ENCODE measurements at places on chromosomes 12 and 14.

DNA sequence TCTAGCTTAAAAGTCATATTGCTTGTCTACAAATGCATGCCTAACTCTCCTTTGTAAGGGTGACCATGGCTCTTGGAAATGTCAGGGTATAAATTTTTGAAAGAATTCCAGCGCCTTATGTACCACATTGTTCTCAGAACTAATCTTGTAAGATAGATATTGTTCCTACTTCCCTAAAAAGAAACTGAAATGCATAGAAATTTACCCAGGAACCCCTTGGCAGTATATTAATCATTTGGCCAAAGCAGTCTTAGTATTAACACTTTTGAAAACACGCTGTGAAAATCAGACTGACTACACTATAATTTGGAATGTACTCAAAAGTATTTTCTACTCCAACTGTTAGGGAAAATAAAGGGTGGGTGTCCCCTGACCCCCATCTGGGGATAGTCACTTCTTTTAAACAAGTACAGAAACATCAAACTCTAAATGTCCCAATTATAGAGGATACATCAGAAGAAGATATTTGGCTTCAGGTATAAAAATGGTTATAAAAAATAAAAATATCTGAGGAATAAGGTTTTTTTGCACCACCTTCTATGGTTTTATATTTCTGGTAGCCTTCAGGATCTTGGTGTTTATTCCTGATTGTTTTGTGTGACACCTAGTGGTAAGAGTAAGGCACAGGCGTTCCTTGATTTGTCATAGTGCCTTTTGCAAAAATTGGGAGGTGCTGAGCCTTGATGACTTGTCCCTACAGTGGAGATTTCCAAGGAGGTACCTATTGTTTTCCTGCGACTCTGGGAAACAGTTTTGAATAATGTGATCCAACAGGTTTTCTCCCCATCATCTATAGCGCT is 2.2 kb upstream of the NFKBIA start:
- no peak for DNase-seq

DNA sequence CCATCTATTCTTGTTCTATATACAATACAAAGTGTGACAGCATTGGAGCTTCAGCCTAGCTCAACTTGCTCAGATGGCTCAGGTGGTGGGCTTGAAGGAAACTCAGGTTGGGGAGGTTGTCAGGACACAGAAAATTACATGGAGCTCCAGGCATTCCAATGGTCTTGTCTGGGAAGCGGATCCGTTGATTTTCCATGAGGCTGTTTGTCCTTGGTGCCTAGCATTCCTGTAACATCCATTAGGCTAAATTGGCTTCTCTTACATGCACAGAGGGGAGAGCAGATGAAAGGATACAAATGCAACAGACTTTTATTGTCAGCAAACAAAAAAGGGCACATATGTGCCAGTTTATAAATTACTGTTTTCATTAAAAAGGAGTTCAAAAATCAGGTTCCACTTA is 75.5 kb upstream of the OTX2 start:
- no peak for DNase-seq

GRCh38 chr14:51607711-51608110 is 44.0 kb upstream of the FRMD6 start:
- DNase-seq = no peak

DNA sequence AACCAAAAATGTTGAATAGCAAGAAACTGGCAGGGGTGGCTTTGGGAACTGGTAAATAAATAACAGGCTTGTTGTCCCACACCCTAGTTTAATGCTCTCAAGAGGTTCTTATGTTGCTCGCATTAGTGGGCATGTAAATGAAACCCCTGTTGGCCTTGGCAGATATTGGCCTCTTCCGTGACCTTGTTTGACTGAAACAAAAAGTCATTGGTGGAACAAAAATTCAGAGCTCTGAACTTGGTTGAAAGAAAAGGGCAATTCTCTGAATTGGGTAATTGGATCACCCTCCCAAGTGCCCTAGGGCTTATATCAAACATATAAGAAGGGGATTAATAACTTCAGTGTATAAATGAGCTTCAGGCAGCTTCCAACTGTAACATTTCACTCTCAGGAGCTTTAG is 426.2 kb downstream of the ZFP36L1 start:
- no peak for DNase-seq

DNA sequence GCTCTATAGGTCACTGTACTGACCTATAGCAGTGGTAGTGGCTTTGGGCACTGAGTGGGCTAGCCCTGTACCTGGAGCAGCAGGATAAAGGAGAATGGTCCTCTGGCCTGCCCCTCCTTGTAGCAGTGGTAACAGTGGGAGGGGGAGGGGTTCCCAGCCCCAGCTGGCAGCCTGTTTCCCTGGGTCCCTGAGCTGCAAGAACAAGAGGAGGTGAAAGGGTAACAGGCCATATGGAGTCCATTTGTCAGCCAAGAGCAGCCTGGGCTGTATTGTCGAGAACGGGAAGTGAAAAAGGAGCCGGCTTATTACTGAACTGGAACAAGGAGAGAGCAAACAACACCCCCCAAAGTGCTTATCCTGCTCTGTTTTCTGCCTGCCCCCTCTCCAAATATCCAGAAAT is 73.8 kb upstream of the SRSF5 start:
- no peak for DNase-seq

- DNase-seq = no peak
Observed at GRCh38 chr12:42855362-42855950, 265.9 kb upstream of the PRICKLE1 start.

- DNase-seq = peak; percentile 91
Observed at GRCh38 chr14:104094709-104095425, 9.4 kb downstream of the ASPG start.

DNA sequence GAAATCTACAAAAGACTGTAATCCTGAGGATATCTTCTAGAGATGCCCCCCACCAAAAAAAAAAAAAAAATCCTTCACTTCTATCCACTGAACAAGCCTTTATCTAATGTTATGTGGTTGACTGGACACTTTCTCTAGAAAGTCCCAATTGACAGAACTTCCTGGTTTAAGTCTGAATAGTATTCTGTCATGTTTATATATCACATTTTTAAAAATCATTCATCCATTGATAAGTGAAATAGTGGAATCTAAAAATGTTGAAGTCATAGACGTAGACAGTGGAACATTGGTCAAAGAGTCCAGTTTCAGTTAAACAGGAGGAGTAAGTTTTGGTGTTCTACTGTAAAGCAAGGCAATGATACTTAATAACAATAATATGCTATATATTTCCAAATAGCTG is 297.0 kb downstream of the SSPN start:
- DNase-seq = no peak

GRCh38 chr14:71758229-71758951 is 173.8 kb upstream of the RGS6 start:
- no peak for DNase-seq

GRCh38 chr12:124702736-124703135 is 135.3 kb upstream of the NCOR2 start:
- DNase-seq = no peak

DNA sequence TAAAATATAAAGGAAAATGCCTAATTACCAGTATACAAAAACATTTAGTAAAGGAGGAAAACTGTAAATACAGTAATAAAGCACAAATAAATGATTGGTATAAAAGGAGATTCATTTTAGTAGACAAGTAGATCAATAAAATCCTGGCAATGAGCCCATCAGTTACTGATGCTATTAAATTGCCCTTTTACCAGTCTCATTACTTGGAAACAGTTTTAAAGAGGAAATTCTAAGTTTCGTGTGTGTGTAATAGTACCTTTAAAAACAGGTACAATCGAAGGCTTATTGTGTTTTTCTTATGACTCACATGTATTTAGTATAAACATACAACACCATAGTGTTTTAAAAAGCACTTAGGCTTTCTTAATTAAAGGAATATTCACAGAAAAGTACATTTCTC is 46.4 kb upstream of the SYT10 start:
- no peak for DNase-seq

DNA sequence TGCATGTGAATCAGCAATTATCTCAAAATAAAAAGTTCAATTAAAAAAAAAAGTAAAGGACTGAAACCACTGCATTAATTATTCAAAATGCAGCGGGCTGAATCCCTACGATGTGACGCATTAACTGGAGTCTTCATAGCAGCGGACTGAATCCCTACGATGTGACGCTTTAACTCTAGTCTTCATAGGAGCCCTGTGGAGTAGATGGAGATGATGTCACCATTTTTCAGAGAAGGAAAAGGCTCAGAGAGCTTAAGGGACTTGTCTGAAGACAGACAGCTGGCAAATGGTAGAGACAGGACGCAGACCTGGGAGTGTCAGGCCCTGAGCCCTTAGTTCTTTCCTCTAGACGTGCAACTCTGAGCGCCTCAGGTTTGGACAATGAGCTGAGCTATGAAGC is 168.0 kb upstream of the MYL2 start:
- DNase-seq = no peak

GRCh38 chr12:29768372-29768771 is 15.4 kb downstream of the TMTC1 start:
- no peak for DNase-seq

- no peak for DNase-seq
Observed at GRCh38 chr12:14828892-14829291, 14.4 kb downstream of the ART4 start.

DNA sequence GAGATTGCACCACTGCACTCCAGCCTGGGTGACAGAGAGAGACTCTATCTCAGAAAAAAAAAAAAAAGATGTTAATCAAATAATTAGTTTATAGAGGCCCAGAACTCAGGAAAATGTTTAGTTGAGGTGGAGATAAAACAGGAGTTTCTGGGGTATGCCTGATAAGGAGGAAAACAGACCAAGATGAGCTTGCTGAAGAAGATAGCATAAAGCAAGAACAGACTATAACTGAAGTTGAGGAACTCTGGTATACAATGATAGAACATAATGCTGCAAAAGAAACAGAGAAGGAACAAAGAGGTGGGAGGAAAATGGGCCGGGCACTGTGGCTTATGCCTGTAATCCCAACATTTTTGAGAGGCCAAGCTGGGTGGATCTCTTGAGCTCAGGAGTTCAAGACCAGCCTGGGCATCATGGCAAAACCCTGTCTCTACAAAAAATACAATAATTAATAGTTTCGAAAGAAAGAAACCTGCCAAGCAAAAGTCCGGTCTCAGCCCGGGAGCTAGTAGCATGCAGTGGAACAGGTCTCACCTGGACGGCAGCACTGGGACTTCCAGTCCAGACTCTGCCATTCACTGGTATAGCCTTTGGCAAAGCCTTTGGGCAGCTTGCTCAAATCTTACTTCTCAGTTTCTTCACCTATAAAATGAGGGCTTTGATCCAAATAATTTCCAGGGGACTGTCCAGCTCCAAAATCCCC is 25.4 kb downstream of the SLC35E3 start:
- DNase-seq = no peak

DNA sequence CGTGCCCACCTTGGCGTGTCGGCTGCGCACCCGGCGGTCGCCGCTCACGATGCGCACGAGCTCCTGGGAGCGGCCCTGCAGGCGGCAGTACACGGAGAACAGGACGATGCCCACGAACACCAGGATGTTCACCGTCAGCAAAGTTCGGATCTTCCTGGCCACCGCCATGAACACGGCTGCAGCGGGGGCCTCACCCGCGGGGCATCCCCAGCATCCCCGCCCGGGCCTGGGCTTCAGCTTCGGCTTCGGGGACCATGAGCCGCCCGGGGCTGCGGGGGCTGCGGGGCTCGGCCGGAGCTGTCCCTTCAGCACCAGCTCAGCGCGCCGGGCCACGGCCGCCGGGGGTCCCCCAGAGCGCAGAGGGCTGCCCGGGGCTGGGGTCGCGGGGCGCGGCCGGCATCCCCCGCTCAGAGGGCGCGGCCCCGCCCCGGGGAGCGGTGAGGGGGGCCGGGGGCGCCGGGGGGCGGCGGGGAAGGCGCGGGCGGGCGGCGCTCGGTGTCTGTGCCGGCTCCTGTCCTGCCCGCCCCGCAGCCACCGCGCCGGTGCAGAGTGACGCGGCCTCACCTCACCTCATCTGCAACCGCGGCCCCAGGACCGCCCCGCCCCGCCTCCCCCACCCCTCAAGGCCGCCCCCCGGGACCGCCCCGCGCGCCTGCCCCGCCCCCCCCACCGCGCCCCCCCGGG is at the start of gene GALNT9:
GALNT9 (minus strand) TSS at position 554 of the 684 bp plus-strand sequence; CDS start at position 168, 386 bp downstream.
- peak; percentile 88 for DNase-seq

Measured in ecto neural progenitor cell (in vitro differentiated cells).